ENCODE measurements at places on chromosomes 12 and 14.

DNA sequence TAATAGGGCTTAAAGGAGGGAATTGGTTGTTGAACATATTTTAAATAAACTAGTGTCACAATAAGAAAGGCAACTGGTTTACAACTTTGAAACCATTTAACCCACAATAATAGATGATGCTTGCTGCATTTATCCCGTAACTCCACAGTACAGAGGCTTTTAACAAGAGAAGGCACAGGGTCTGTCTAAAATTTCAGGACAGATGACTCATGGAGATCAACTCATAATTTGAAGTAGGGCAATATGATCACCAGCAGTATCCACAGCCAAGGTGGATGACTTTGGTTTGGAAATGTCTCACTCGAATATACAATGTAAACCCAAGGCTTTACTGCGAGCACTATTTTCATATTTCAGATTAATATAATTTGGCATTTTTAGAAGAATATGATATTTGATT lies 340.2 kb downstream of the LRIG3 start:
- DNase-seq, result no peak

- no peak for DNase-seq
Observed at GRCh38 chr12:49288922-49289555, 5.9 kb upstream of the PRPH start.

GRCh38 chr12:130633771-130634170 lies 82.3 kb downstream of the RIMBP2 start:
- no peak for DNase-seq

DNA sequence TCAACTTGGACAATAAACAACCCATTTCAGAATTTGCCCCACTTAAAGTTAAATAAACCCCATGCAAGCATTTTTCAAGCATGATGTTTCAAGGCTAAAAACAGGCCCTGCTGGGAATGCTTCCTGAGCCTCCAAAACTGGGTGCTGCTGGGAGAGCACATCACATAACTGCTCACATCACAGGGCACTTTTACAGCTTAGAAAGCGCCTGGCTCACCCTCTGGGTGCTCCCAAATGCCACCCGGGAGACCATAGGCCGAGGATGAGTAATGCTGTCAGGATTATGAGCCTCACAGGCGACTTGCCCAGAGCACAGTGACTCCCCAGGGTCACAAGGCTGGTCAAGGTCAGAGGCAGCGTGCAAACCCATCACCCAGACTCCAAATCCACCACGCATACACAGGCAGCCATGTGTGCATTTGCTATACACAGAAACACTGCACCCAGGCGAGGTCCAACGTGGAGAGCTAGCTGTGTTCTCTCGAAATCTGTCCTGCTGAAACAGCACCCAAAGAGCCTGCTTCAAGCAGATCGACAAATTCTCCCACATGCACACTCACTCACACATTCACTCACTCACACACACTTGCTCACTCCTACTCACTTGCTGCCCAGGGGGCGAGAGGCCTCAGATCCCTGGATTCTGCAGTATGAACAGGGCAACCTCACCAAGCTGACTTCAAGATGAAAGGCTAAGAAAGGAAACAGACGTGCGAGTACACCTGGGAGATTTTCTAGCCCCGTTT lies 58.7 kb downstream of the ITPK1 start:
- DNase-seq, result no peak

- no peak for DNase-seq
Observed at GRCh38 chr14:55578511-55578910, 1.5 kb upstream of the KTN1 start.

GRCh38 chr12:15928346-15928745 lies 17.2 kb downstream of the DERA start:
- no peak for DNase-seq

DNA sequence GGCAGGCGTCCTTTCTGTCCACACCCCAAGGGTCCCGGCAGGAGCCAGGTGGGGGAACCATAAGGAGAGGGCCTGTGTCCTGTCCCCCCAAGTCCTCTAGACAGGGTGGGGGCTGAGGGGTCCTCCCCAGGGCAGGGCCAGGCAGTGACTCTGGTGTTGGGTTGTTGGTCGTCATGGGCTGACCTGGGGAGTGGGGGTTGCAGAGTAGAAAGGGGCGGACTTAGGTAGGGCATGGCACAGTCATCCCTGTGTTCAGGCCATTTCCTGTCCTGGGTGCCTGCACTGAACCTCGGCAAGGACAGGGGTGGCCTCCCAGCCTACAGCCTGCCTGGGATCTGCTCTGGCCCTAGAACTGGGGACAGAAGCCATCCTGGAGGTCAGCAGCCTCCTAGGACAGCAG lies 356.2 kb downstream of the TMEM121 start:
- no peak for DNase-seq

GRCh38 chr14:81233615-81234014 lies 12.9 kb upstream of the GTF2A1 start:
- no peak for DNase-seq

GRCh38 chr14:73818821-73819220 lies 32.8 kb upstream of the PTGR2 start:
- DNase-seq, result no peak

GRCh38 chr12:49843876-49844437 lies 1.1 kb upstream of the BCDIN3D start:
- DNase-seq, result no peak

DNA sequence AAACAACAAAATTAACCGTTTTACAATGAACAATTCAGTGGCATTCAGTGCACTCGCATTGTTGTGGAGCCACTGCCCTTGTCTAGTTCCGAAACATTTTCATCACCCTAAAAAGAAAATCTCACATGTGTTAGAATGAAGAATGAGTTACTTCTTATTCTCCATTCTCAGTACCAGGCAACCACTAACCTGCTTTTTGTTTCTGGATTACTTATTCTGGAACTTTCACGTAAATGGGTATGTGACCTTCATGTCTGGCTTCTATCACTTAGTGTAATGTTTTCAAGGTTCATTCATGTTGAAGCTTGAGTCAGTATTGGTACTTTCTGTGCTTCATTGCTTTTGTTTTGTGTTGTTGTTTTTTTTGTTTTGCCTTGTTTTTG lies 15.6 kb downstream of the RCOR1 start:
- DNase-seq, result no peak

- DNase-seq, result no peak
Observed at GRCh38 chr12:108591267-108591980, 6.5 kb downstream of the TMEM119 start.

DNA sequence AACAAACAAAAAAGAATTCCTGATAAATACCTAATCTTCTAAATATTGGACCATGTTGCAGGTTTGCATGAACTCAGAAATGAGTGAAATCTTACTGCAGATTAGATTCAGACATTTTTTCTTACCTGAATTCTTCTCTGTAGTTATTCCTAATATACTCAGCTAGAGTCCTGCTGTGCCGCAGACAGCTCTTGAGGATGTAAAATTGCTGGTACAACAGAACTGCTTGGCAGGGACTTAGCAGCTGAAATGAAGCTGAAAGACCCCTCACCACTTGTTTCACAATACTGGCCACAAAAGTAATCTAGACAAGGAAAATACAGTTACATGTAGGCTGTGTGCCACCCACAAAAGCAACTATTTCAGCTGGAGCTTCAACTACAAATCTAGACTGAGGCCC lies 48.3 kb upstream of the KICS2 start:
- no peak for DNase-seq

- no peak for DNase-seq
Observed at GRCh38 chr14:103067231-103067954, 10.0 kb upstream of the CDC42BPB start.

DNA sequence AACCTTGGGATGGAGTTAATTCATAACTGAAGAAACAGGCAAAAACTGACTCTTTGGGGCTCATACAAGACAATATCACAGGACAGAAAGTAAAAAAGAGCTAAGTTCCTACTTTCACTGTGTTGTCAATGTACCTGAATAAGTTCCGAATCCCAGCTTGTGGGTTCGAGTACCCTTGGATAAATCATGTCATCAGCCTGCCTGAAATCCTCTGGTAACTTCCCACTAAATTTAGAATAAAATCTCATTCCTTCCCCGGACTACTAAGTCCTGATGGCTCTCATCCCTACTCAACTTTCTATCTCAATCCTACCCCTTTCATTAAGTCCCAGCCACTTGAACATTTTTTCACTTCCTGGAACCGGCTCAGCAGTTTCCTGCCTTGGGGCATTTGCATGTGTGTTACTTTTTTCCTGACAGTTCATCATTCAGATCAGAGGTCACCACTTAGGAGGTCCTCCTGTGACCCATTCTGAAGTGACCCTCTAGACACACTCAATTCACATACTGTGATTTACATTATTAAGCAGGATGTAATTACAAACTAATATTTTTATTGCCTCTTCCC lies 12.7 kb downstream of the ERP29 start:
- DNase-seq, result no peak

- no peak for DNase-seq
Observed at GRCh38 chr12:117521867-117522266, 160.4 kb upstream of the NOS1 start.

- DNase-seq, result no peak
Observed at GRCh38 chr14:72754949-72755348, 139.0 kb downstream of the DPF3 start.

DNA sequence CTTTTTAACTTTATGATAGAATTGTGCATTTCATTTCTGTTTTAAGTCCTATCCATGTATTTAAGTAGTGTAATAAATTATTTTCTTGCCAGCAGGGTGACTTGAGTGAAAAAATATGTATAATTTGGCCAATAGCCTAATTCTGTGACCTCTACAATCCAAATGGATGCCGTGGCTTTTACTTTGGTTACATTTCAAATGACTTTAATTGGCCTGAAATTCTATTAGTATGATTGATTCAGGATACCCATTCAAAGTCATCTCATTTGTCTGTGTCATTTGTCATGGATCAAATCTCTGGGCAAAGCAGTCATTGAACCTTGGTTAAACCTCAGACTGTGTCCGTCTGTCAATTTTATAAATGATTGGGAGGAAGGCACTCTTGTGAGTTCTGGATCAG lies 29.6 kb downstream of the CRADD start:
- no peak for DNase-seq

GRCh38 chr12:116656306-116656705 lies 81.6 kb downstream of the SPRING1 start:
- no peak for DNase-seq

GRCh38 chr14:24876996-24877395 lies 173.0 kb downstream of the STXBP6 start:
- no peak for DNase-seq

DNA sequence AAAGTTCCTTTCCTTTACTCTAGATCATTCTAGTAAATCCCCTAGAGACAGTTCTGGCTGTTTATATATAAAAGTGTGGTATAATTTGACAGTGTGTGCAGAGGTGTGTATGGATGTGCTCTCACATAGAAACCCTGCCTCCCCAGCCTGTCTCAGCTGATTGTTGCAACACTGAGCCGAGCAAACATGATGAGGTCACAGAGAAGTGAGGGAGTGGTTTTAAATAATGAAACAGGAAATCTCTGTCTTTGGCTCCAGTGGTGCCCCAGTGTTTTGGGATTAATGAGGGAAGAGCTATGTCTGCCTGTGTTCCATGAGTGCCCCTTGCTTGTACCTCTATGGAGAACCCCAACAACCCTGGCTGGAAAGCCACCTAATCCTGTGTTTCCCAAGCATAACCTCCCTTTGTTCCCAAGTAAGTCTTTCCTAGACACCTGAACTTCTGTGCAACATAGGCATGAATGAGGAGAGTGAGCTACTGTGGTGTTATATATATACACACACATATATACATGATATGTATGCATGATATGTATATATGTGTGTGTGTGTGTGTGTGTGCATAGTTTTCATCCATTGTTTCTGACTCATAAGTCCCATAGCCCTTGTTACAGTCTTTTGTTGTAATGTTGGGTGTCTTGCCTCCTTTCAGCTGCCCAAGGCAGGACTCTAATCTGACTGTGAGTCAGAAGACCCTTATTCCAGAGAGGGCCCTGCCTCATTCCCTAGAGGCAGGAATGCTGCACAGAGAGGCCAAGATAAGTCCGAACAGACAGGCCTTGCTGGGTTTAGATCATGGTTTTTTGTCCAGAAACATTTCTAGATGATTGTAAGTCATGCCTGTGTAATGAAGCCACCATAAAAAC lies 18.0 kb downstream of the TRAF3 start:
- no peak for DNase-seq

- no peak for DNase-seq
Observed at GRCh38 chr12:98446682-98447081, 68.7 kb upstream of the TMPO start.

DNA sequence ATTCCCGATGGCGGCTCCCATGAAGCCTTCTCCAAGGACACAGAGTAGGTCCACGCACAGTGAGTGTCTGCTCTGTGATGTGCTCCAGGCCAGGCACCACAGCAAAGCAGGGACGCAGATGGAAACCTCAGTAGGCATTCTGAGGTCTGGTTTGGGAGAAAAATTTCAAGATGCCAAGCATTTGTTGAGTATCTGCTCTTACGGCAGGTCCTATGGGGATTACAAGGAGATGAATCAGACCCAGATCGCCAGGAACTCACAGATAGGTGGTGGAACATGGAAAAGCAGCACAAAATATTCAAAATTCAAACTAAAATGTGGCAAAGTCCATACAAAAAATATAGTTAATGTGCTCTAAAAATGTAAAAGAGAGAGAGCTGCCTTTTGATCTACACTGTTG lies 684.9 kb upstream of the TMEM132C start:
- no peak for DNase-seq

DNA sequence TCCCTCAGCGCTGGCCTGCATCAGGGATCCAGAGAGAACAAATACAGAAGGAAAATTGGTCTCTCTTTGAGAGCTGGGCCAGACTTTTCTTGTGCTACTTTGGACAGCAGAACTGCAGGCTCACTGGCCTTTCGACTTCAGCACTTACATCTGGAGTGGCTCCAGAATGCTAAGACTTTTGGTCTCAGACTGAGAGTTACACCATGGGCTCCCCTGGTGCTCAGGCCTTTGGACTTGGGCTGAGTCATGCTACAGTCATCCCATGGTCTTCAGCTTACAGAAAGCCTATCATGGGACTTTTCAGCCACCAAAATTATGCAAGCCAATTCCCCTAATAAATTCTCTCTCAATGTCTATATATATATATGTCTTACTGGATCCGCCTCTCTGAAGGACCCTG lies 9.0 kb upstream of the CD163 start:
- DNase-seq, result no peak

DNA sequence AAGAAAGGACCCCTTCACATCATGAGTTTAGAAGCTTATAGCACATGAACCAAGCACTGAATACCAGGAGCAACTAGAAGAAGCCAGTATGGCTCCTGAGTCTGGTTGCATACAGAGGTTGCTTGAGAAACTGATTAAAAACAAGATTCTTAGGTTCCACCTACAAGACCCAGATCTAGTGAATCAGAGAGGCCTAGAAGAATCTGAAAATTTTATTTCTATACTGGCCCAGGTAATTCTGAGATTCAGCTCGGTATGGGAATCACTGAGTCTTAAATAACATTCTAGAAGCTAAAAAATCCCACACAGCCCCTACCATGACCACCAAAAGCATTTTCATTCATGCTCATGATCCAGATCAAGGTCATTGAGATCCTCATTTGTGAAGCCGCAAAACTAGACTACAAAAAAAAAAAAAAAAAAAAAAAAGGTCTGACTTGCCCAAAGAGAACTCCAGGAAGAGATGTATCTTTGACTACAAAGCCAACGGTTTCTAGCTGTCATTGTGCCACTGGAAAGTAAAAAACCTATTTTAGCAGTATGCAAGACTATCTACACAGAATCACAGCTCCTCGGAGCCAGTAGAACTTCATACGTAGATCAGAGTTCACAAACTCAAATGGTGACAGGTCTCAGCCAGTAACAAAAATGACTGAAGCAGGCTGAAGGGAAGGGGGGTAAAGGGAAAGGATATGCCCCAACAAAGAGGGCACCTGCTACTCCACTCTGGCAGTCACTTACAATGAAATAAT lies 168.4 kb upstream of the EGLN3 start:
- no peak for DNase-seq

- no peak for DNase-seq
Observed at GRCh38 chr12:53988541-53989226, 3.7 kb downstream of the HOXC10 start.
